Colonic mucosa (tissue), 4 donors: ENCODE measurements at places on chromosomes 12 and 14. TPM values are rescaled to one million over a fixed set of nuclear protein-coding genes. Genes with fewer than 3 reads are reported as not detected.
A peak's percentile ranks its signal among the peaks of the same experiment; 100 is the strongest.

Gene NTN4
- total RNA-seq: 12.4 TPM

DNA sequence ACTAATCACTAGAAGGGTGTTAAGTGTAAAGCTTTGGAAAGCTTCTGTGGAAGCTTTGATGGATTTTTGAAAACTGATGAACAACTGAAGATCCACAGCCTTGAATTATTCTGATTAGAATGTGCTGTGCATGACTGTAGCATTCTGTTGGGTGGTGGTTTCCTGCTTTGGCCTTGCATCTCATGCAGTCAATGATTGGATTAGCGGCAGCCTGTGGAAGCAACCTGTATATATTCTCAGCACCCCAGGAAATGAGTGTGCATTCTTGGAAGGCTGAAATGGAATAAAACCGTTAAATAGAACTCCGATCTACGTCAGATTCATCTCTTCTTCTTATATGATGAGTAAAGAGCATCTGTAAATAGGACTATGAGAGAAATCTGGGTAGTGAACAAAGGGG lies 120.2 kb downstream of the SLC16A7 start:
- no peaks in the 10 kb centered on the region for H3K27me3 ChIP-seq
- no peak for DNase-seq
- no peak overlapping the region for H3K4me3 ChIP-seq
- no peaks in the 10 kb centered on the region for H3K36me3 ChIP-seq
- no peaks in the 10 kb centered on the region for H3K4me1 ChIP-seq

GRCh38 chr12:114167431-114167830 lies 201.3 kb upstream of the RBM19 start:
- H3K4me1 ChIP-seq: no peaks in the 10 kb centered on the region
- H3K36me3 ChIP-seq: no peaks in the 10 kb centered on the region
- no peak overlapping the region for H3K27ac ChIP-seq
- DNase-seq: no peak
- no peaks in the 10 kb centered on the region for H3K27me3 ChIP-seq

DNA sequence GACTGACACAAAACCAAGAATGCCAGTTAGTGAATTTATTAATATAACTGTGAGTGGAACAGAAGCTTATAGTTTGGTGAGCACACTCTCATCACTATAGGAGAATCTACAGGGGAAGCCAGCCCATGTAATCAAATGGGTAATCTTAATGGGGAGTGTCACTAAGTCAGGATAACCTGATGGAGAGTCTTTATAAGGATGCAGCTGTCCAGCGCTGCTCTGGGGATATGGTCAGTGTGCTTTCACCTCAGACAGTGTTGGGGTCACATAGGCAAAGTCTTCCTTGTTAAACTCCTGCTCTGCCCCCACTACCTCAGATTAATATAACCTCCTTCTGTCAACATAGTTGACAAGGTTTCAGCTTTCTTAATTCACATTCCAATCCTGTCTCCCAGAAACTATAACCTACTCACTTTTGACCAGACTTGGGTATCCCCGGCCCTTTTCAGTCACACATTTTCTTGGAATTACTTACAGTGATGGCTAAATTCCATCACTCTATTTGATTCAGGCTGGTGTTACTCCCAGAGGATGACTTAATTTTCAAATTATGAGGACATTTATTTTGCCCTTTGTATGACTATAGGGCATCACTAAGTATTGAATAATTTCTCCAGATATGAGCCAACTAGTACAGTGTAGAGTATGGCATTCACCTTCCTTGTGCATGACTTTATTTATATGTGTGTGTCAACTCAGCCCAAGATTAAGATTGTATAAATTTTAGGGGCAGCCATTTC lies 13.2 kb downstream of the STK38L start:
- H3K36me3 ChIP-seq: no peaks in the 10 kb centered on the region
- no peak overlapping the region for H3K27ac ChIP-seq
- H3K4me3 ChIP-seq: no peak overlapping the region

DNA sequence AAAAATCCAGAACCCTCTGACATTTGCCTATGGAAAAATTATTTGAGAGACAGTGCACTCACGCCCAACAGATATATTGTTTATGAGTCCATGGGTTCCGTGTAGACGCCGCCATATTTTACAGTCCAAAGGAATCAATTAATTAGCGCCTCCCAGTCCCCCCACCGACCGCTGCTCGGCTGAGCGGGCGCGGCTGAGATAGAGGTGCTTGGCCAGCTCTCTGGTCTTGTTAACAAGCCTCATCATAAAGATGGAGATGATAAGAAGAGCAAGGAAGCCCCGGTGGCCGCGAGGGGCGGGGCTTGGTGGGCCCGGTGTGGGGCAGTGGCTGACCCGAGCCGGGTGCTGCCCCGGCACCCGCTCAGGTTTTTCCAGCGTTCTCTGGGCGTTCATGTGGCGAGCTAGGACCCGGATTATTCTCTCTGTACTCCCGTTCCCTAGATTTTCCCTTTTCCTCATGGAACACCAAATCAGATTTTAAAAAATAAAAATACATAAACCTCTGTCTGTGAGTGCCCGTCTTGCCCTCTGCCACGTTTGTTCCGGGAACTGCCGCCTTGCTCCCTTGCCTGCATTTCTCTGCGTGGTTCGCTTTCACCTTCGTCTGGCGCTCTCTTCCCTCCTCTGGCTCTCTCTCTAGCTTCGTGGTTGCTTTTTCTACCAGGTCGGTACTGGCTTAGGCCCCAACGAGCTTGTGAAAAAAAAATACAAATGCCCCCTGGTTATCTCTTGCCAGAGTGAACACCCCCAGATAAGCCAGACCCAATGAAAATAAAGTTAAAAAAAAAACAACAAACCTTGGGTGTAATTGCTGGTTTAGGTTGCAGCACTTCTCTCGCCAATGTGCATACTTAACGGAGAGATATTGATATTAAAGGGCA lies 9.0 kb downstream of the HOXC12 start:
- no peaks in the 10 kb centered on the region for H3K4me1 ChIP-seq
- no peaks in the 10 kb centered on the region for H3K36me3 ChIP-seq
- DNase-seq: no peak
- no peak overlapping the region for H3K4me3 ChIP-seq
- peaks cover 99% of the 10 kb centered on the region for H3K27me3 ChIP-seq

Gene ZBTB25
- 6.1 TPM for total RNA-seq

GRCh38 chr12:6909421-6910145 lies 4.8 kb upstream of the ENO2 start:
- DNase-seq: no peak
- no peak overlapping the region for H3K27ac ChIP-seq
- no peaks in the 10 kb centered on the region for H3K4me1 ChIP-seq
- H3K4me3 ChIP-seq: no peak overlapping the region
- H3K36me3 ChIP-seq: no peaks in the 10 kb centered on the region
- no peaks in the 10 kb centered on the region for H3K27me3 ChIP-seq

DNA sequence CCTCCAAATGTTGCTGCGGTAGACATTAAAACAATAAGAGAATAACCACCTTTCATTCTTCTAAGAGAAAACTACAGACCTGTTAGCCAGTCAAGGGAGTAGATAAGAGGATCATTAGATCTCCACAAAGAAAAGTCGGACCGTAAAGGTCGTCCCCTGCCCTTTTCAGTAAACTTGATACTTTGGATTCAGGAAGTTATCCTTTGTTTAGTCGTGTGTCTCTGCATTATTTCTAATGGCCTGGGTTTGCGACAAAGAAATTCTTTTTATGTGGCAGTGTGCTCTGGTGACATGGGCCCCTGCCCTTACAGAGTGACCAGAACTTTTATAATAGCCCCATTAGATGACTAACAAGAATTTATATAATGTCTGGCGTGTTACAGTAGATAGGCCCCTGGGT lies 44.6 kb upstream of the EVL start:
- DNase-seq: no peak
- H3K4me1 ChIP-seq: no peaks in the 10 kb centered on the region
- no peak overlapping the region for H3K27ac ChIP-seq
- H3K4me3 ChIP-seq: no peak overlapping the region

Gene SPTB
- total RNA-seq: 0.52 TPM

- H3K27me3 ChIP-seq: no peaks in the 10 kb centered on the region
- no peak for DNase-seq
- no peak overlapping the region for H3K27ac ChIP-seq
- peaks cover 19% of the 10 kb centered on the region for H3K36me3 ChIP-seq
These were observed 86.5 kb upstream of the ZFP36L1 start for GRCh38 chr14:68879321-68879781.

Gene GALNT6
- total RNA-seq: 27.1 TPM

GRCh38 chr12:16062611-16063010 lies 151.5 kb downstream of the DERA start:
- no peaks in the 10 kb centered on the region for H3K36me3 ChIP-seq
- H3K4me3 ChIP-seq: no peak overlapping the region
- no peaks in the 10 kb centered on the region for H3K27me3 ChIP-seq
- DNase-seq: no peak

DNA sequence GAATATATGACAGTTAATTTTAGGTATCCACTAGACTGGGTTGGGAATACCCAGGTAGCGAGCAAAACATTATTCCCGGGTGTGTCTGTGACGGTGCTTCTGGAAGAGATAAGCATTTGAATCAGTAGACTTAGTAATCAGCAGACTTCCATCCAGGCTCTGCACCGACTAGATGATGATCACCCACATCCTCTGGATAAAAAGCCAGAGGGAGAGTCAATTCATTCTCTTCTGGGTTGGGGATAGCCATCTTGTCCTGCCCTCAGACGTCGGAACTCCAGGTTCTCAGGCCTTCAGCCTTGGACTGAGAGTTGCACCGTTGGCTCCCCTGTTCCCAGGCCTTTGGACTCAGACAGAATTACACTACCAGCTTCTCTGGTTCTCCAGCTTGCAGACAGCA lies 168.0 kb downstream of the PHLDA1 start:
- no peak overlapping the region for H3K27ac ChIP-seq
- DNase-seq: no peak
- H3K4me1 ChIP-seq: no peaks in the 10 kb centered on the region
- no peak overlapping the region for H3K4me3 ChIP-seq
- no peaks in the 10 kb centered on the region for H3K36me3 ChIP-seq

- H3K27me3 ChIP-seq: no peaks in the 10 kb centered on the region
- H3K4me1 ChIP-seq: no peaks in the 10 kb centered on the region
These were observed 46.6 kb downstream of the USP15 start for GRCh38 chr12:62306569-62307530.

DNA sequence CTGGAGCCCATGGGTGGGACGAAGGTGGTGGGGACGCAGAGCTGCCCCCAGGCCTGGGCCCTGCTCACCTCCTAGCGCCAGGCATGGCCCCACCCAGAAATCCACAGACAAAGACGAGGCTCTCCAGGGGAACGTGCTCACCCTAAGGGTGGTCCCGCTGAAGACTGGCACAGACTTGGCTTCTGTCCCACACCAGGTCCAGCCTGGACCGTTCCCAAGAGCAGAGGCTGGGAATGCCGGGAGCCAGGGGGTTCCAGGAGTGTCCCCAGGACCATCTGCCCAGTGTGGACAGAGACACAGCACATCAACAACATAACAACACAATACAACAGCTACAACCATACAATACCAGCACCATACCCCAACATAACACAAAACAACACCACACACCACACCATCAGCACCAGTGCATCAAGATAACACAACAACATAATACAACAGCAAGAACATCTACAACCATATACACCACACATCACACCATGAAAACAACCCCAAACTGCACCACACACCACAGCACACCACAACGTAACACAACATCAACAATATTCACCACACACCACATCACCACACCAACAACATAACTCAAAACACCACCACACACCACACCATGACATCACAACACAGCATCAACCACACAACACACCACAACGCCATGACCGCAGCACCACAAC lies 329.6 kb downstream of the ADGRD1 start:
- H3K4me3 ChIP-seq: no peak overlapping the region
- H3K27me3 ChIP-seq: no peaks in the 10 kb centered on the region
- H3K4me1 ChIP-seq: no peaks in the 10 kb centered on the region
- DNase-seq: no peak
- H3K36me3 ChIP-seq: no peaks in the 10 kb centered on the region

- no peaks in the 10 kb centered on the region for H3K27me3 ChIP-seq
- no peak for DNase-seq
- no peak overlapping the region for H3K4me3 ChIP-seq
- no peaks in the 10 kb centered on the region for H3K36me3 ChIP-seq
- no peak overlapping the region for H3K27ac ChIP-seq
These were observed 270.8 kb upstream of the RGS6 start for GRCh38 chr14:71661441-71661840.

GRCh38 chr12:1812650-1813302 lies 7.6 kb upstream of the LRTM2 start:
- no peak overlapping the region for H3K4me3 ChIP-seq
- H3K4me1 ChIP-seq: no peaks in the 10 kb centered on the region
- no peaks in the 10 kb centered on the region for H3K36me3 ChIP-seq
- H3K27me3 ChIP-seq: no peaks in the 10 kb centered on the region
- peak overlapping the region; percentile 15 for H3K27ac ChIP-seq

Gene IL22
- not detected for total RNA-seq

Gene SPX
- not detected for total RNA-seq

DNA sequence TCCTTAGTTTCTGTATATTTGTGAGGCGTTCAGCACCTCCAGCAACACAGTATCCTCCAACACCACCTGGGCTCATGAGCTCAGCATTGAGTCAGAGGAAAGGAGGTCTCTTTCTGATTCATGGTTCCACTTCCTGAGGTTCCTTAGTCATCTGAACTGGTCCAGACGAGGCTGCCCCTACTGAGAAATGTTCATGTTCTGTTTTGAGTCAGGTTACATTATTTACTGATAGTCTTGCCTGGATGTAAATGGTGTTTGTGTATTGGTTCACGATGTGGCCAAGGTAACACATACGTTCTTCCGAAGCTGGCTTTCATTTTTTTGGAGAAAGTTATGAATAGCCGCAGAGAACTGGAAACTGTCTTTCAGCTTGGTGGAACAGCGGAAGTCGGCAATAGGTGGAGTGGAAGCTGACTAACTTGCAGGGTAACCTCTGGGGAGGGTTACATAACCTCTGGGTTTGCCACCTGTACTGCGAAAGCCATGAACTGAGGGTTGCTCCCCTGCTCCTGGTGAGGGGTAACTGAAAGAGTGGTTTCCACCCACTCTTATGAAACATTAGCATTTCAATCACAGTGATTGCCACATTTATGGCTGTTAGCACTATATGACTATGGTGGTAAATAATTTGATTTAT lies 42.2 kb upstream of the MANSC4 start:
- H3K36me3 ChIP-seq: no peaks in the 10 kb centered on the region
- no peak overlapping the region for H3K27ac ChIP-seq
- no peak overlapping the region for H3K4me3 ChIP-seq
- DNase-seq: no peak
- H3K4me1 ChIP-seq: no peaks in the 10 kb centered on the region
- no peaks in the 10 kb centered on the region for H3K27me3 ChIP-seq

- DNase-seq: peak; percentile 37
- no peak overlapping the region for H3K27ac ChIP-seq
- H3K36me3 ChIP-seq: no peaks in the 10 kb centered on the region
- no peak overlapping the region for H3K4me3 ChIP-seq
- H3K4me1 ChIP-seq: no peaks in the 10 kb centered on the region
These were observed 15.0 kb downstream of the MDM1 start for GRCh38 chr12:68317047-68317667.
